Activated CD8-positive, alpha-beta memory T cell treated with anti-CD3 and anti-CD28 coated beads for 4 hours (primary cell): ENCODE measurements at places on chromosomes 6 and 20.

- DNase-seq: no peak
Observed at GRCh38 chr6:133809406-133809805, 79.5 kb upstream of the TCF21 start.

DNA sequence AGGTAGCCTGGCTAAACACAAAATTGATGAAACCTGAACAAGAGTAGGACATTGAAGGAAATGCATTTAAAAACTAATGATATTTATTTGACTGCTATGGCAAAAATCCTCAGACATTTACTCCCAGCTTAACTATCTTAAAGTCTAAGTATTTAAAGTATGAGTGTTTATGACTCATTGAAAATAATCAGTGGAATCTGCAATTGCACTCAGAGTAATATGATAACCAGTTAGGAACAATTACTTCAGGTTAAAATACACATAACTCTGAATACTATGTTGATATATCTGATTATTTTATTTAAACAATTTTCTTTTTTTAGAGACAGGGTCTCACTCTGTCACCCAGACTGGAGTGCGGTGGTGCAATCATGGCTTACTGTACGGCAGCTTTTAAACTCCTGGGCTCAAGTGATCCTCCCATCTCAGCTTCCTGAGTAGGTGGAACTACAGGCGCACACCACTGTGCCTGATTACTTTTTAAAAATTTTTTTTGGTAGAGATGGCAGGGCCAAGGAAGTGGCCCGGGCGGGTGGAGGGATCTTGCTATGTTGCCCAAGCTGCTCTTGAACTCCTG lies 43.9 kb downstream of the FILIP1 start:
- no peak for DNase-seq

DNA sequence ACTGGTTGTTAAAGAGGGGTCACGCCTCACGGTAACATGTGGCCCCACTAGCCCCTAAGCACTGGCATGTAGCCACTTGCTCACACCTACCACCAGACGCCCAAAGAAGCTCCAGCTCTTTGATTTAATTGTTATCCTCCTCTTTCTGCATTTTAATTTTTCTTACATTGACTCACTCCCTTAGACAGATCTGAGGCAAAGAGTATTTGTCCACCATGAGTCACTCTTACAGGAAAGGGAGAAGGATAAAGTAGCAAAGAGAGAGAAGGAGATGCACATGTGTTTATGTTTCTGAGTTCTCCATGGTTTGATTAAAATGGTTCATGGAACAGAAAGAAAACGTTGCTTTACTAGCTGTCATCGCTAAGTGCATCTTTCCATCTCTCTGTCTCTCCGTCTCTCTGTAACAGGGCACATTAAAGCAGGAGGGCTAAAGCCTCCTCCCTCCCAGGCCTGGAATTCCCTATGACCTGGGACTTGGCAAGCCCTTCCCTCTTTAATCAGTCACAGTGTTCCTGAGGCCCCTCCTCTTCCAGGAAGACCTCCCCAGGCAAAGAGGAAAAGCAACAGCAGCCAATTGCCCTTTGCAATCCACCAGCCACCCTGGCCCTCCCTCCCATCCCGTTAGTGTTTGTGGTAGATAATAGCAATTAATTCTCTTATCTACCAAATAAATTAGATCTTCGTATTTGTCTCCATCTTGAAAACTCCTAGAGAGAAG lies 112.8 kb upstream of the TSHZ2 start:
- no peak for DNase-seq

DNA sequence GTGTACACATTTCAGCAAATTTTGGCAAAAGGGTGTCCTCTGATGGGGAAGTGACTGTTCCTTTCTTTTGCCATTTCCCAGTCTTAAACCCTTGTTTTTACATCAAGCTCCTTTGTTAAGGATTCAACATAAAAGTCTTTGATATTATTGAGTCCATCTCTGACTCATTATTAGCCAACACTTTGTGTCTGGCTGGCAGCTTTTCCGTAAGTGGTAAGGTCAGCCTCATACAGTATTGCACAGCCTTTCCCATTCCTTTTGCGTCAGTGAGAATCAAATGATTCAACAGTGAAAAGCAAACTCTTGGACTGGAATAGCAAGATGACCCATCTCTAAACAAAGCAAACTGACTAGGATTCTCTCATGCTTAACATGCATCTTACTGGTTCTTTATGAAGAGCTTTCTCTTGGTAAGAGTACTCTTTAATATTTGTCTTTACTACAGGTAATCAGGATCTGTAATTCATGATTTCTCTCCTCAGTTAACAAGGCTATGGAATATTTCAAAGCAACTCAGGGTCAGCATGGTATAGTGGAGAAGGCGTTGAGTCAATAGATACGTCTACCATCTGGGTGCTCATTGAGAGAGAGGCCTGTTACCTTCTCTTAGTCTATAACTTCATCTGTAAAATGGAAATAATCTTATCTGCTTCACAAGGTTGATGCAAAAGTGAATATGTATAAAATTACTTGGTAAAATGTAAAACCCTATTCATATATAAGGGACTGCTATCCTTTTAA lies 183.6 kb downstream of the PRL start:
- DNase-seq: no peak

DNA sequence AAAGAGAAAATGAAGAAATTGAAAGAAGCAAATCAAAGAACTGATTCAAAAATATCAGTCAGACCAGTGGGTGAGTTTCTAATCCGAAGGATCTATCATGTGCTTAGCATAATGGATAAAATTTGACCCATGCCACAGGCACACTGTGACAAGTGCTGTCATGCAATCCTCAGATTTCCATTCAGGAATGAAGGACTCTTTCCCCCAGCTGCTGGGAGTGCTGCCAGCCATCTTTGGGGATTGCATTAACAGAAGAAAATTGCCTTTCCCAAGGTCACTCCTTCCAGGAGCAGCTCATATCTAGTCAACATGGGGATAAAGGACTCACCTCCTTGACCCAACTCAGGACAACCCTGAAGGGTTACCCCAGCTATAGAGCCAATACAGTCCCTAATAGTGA lies 316.7 kb upstream of the TBX18 start:
- no peak for DNase-seq

- DNase-seq: no peak
Observed at GRCh38 chr6:43339168-43339567, 30.3 kb downstream of the ZNF318 start.

GRCh38 chr6:35089935-35090505 lies 51.1 kb downstream of the TCP11 start:
- no peak for DNase-seq
